Type B pancreatic cell (in vitro differentiated cells): ENCODE measurements at places on chromosomes 3 and 15. TPM values are rescaled to one million over a fixed set of nuclear protein-coding genes. Genes with fewer than 3 reads are reported as not detected.

IL5RA gene
- 0.14 and 0.51 TPM in 2 replicates for total RNA-seq

SUSD5 gene
- total RNA-seq = 0.64 and 3.3 TPM in 2 replicates

GRCh38 chr3:12347301-12347700 is 58.4 kb downstream of the PPARG start:
- no peak for DNase-seq

- no peak for DNase-seq
Measured at GRCh38 chr15:55786341-55786740, 43.4 kb upstream of the PRTG start.

- DNase-seq = no peak
Measured at GRCh38 chr15:38864122-38864521, 299.5 kb upstream of the RASGRP1 start.

DNA sequence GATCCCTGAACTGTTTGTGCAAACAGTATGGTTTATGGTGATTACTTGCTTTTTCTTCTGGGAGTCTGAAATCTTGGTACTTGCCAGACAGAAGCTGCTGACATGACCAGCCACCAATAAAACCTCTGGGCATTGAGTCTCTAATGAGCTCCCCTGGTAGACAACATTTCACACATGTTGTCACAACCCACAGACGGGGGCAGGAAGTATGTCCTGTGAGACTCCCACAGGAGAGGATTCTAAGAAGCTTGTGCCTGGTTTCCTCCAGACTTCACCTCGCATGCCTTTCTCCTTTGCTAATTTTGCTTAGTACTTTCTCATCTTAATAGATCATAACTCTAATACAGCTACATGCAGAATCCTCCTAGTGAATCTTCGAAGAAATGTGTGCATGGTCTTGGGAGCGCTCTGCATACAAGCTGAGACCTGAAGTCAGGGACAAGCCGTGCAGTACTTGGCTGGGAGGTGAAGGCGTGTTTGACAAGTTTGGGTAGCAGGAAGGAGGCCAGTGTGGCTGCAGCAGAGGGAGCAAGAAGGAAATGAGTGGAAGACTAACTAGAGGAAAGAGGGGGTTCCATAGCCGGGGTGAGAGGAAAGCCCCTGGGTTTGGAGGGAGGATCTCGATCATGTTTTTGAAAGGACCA is 49.0 kb downstream of the B3GNT5 start:
- DNase-seq = no peak

DNA sequence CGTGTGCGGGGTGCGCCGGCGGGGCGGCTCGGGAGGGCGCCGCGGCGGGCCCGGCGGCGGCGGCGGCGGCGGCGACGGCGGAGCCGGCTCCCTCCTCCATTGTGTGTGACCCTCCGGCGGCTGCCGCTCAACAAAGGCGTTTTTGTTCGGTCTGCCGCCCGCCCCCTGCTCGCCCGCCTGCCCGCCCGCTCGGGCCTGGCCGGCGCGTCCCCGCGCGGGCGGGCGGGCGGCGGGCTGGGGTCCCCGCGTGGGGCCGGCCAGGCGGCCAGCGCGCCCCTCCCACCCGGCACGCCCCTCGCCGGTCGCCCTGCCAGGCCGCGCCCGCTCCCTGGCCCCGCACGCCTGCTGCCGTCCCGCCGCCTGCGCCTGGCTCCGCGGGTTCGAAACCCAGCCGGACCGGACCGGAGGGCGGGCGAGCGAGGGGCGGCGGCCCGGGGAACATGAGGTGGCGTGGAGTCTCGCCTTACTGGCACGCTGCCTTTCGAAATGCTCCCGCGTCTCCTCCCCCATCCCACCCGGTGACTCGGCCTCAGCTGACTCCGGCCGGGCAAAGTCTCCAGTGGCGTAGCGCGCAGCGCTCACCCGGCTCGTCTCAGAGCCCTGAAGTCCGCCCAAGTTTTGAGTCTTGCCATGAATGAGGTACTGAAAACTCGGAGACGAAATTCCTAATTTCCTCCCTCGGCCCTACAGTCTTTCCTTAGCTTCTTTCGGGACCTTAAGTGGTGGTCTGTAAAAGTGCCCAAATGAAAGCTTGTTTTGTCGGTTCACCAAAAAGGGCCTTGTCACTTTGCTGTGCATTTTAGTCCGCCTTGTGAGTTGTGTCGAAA is 588 bp downstream of the MAPK6 start:
- DNase-seq = peak; percentile 86

NDN gene
- 38.4 and 72.7 TPM in 2 replicates for total RNA-seq

CCDC54 gene
- not detected in 2 replicates for total RNA-seq

- DNase-seq = no peak
Measured at GRCh38 chr3:195762249-195762585, 41.4 kb downstream of the MUC20 start.

BCHE gene
- 0.81 and 7.1 TPM in 2 replicates for total RNA-seq

GOLGB1 gene
- 49.9 and 76.9 TPM in 2 replicates for total RNA-seq

GRCh38 chr3:181279239-181279565 is 289.7 kb upstream of the DNAJC19 start:
- DNase-seq = no peak

DNA sequence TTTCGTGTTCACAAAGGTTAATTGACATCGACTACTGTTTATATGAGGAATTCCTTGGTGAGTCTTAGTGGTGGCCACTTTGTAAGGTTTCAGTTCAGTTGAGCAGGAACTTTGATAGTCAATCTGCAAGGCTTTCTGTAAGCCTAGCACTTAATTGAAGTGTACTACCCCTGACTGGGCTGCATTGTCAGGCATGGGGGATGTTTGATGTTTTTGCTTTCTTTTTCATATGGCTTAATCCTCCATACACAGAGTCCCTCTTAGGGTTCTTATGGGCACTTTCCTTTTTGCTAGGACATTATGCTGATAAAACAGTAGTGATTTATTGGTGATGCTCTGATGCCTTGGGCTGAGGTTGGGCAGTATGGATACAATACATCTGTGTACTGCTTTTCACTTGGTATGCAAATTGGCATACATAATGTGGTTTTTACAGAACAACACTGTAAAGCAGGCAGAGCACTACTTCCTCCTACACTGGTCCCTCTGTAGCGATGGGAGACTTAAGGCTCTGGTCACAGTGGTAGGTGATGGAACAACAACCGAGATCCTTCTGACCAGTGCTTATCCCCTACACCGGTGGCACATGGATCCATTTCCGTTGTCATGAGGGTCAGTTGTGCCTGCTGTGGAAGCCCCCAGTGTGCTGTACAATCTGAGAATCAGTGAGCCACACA is 261.0 kb downstream of the MFSD1 start:
- DNase-seq = no peak

DNA sequence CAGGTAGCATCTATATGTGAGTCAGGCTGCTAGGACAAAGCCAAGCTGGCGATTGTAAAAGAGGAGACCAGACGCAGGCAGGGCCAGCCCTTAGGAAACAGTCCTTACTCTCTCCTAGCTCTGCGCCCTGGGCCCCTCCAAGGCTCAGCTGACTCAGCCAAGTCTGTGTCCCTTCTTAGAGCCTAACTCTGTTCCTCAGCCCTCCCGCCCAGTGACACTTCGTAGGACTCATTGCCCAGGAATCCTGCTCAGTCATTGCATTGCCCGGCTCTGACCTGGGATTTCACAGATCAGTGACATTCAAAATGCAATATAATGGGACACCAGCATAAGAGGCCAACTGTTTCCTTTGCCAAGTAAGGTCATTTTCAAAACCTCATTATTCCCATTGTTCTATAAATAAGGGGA is 244.2 kb downstream of the TLE3 start:
- DNase-seq = no peak

DNA sequence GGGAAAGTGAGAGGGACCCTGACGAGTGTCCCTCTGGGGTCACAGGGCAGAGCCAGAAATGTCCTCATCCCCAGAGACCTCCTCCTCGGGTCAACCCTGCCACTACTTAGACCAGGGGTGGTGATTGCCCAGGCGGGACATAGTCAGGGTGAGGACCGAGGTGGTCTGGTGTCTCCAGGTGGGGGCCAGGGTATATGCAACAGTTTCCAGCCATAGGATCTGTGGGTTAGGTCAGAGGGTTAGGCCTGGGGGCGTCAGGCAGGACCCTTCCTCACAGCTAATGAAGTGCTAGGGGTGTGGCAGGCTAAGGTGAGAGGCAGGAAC is 22.3 kb upstream of the FBLN2 start:
- no peak for DNase-seq

GPR149 gene
- total RNA-seq = 0.14 TPM in 1 of 2 replicates, not detected in the other

FANCD2OS gene
- total RNA-seq = not detected in 2 replicates

RMDN3 gene
- total RNA-seq = 30.4 and 32.0 TPM in 2 replicates

GRCh38 chr3:138328341-138328740 is 1.3 kb downstream of the NME9 start:
- no peak for DNase-seq

- peak; percentile 57 for DNase-seq
Measured at GRCh38 chr3:133934996-133935842, 39.5 kb upstream of the RAB6B start.

- no peak for DNase-seq
Measured at GRCh38 chr15:48414015-48414414, 82.8 kb downstream of the DUT start.

DNA sequence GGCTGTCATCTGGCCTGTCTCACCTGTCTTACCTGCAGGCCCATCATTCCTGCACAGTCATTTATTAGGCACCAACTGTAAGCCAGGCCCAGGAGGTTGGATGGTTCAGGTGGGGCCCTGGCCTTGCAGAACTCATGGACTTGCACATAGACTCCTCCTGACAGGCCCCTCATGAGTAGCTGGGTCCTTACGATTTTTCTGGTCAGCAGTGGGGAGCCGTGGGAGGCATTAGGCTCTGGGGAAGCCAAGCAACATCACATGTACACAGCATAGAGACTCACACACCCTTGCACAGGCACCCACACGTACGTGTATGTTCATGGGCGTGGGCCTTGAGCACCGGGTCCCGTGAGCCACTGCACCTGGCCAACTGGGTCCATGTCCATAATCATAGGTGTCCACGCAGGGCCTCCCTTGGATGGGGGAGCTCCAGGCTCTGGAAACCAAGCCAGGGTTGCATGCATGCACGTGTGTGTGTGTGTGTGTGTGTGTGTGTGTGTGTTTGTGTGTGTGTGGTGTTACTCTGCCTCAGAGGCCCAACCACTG is 20.3 kb downstream of the CISH start:
- DNase-seq = no peak

UROC1 gene
- not detected in 2 replicates for total RNA-seq

LEKR1 gene
- total RNA-seq = 1.6 and 4.2 TPM in 2 replicates

DNA sequence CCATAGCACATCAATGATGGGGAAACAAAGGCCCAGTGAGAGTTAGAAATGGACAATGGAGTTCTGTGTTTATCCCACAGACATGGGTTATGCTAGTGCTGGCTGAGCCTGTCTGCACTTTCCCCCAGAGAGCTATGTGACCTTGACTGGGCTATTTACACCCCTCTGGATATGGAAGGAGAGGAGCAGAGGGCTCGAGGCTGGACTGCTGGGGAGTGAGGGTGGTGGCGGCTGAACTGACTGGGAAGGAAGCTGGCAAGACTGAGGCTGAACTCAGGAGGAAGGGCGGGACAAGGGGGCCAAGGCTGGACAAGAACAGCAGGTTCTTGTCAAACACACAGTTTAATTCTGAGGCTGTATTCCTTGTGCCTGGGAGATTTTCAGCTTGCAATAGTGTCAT is 10.8 kb upstream of the INSYN1 start:
- DNase-seq = no peak

DNA sequence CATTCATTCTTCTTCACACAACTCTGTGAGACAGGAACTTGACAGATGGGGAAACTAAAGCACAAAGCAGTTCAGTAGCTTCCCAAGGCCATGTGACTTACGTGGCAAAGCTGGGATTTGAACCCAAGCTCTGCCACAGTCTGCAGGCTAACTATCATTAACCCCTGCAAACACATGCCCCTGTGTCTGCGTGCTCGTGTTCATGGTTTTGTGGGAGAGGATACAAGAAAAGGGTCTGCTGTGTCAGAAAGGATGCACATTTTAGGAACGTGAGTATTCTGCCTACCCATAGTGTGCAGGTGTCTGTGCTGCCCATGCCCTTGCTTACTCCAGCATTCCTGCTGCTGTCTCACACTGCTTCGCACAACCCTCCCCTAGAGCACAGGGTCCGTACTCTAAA is 137.0 kb downstream of the CHDH start:
- DNase-seq = peak; percentile 24

DNA sequence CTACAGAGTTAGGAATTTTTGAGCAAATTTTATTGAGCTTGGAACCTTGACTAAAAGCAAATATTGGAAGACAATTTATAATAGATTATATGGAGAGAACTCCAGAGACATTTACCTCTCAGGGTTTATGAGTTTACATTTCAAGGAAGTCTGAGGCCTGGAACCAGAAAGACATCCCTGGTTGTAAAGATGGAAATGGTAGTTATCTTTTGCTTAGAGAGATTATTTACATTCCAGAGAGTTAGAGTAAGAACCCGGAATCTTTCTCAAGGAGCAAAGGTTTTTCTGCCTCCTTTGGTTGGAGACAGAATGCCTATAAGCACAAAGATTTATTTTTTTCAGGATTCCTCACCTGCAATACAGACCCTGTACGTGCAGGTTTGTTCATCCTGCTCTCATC is 458.1 kb downstream of the TBL1XR1 start:
- no peak for DNase-seq

SLC28A2 gene
- total RNA-seq = 0.14 and 2.4 TPM in 2 replicates

DNA sequence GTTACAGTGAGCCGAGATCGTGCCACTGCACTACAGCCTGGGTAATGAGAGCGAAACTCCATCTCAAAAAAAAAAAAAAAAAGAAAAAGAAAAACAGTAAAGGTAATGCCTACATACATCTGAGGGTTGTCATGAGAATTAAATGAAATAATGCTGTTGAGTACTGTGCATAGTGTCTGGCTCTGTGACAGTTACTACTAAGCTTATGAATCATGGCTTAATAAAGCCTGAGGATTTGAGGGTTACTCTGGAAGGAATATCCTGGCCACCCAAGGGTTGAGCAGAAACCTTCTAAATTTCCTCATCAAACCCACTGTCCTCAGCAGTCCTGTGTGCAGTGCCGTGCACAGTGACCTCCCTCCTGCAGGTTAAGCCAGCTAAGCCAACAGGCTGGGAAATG is 26.8 kb upstream of the ELP6 start:
- no peak for DNase-seq

DNA sequence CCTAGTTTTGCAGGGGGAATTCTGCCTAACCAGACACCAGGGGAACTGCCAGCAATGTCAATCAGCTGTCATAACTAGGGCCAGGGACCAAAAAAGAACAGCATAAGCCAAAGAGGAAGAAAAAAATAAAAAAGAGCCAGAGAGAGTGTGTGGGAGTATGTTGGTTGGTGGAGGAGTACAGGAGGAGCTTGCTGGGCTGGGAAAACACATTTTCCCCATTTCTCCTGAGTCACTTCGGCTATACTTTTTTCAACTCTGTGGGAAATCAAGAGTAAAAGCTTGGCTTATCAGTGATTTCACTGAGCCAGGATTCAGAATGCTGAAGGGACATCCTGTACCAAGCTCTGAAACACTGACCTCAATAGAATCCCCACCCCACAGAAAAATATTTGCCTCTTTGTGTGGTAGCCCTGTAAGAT is 144.7 kb upstream of the DPH6 start:
- no peak for DNase-seq

DNA sequence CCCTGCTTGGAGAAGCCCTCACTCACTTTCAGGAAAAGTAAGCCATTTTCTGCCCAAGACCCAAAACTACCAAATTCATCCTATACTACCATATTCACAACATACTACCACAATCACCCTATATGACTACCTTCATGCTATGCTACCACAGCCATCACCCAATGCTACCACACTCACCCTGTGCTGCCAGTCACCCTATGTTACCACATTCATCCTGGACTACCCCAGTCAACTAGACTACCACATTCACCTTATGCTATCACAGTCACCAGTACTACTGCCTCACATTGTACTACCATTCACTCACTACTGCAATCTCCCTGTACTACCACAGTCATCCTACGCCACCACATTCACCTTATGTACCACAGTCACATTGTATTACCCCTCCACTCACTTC is 58.4 kb upstream of the CDV3 start:
- no peak for DNase-seq
